IMR-90 (cell line): ENCODE measurements at places on chromosomes 2 and 18. TPM values are rescaled to one million over a fixed set of nuclear protein-coding genes. Genes with fewer than 3 reads are reported as not detected.

GRCh38 chr2:6977113-6977741 is 60.0 kb downstream of the RNF144A start:
- H3K27ac ChIP-seq = no peak overlapping the region
- no peaks in the 10 kb centered on the region for H3K27me3 ChIP-seq
- no peaks in the 10 kb centered on the region for H3K4me1 ChIP-seq

GRCh38 chr2:136029149-136029548 is 43.7 kb upstream of the DARS1 start:
- H3K4me3 ChIP-seq = no peak overlapping the region
- no peaks in the 10 kb centered on the region for H3K36me3 ChIP-seq
- no peak for DNase-seq
- peaks cover 3% of the 10 kb centered on the region; the same call in 1 of the 2 replicates for H3K4me1 ChIP-seq

GRCh38 chr2:128362889-128363228 is 44.2 kb upstream of the HS6ST1 start:
- no peaks in the 10 kb centered on the region for H3K27me3 ChIP-seq
- peak; percentile 79 for DNase-seq
- H3K36me3 ChIP-seq = no peaks in the 10 kb centered on the region
- H3K4me1 ChIP-seq = peaks cover 16% of the 10 kb centered on the region
- H3K27ac ChIP-seq = peak overlapping the region; percentile 90

DNA sequence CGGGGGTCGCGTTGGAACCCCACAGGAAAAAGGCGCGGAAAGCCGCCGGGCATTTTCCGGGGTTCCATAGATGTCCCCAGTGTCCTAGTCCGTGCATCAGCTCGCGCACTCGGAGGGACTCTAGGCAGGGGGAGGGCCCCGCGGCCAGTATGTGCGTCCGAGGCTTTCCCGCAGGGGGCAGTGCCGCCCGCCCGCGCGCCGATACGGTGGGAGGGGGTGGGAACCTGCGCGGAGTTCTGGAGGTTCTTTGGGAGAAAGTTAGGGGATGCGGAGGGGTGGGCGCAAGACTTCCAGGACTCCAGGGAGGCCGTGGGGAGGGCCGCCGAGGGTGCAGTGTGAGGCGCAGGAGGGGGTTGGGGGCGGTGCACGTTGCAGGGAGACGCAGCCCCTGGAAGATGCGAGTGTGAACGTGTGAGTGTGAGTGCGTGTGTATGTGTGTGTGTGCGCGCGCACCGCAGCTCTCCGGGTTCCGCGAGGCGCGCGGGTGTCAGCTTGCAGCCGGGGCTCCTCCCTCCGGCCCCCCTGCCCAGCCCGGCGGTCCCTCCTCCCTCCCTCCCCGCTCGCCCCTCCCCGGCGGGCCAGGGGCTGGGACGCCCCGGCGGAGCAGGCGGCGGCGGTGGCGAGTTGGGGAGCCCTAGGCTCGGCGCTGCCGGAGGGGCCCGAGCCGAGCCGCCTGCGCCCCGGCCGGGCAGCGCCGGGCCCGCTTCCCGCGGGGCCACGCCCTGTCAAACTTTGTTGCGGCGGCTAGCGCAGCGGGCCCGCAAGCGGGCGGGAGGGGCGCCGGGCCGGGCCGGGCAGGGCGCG is at the start of gene TCF7L1:
TCF7L1 (plus strand) TSS at position 559 of the 804 bp plus-strand sequence. CDS start 293 bp downstream, outside the sequence.
- H3K4me1 ChIP-seq = peaks cover 10% of the 10 kb centered on the region
- no peaks in the 10 kb centered on the region for H3K27me3 ChIP-seq
- DNase-seq = peak; percentile 88
- peaks cover 7% of the 10 kb centered on the region; the same call in 1 of the 2 replicates for H3K36me3 ChIP-seq
- peak within 1 kb of the TSS; percentile 95 for H3K27ac ChIP-seq
- H3K4me3 ChIP-seq = peak within 1 kb of the TSS; percentile 100

- no peak for DNase-seq
- H3K27me3 ChIP-seq = no peaks in the 10 kb centered on the region
- no peaks in the 10 kb centered on the region for H3K4me1 ChIP-seq
- H3K27ac ChIP-seq = no peak overlapping the region
Measured at GRCh38 chr2:180892091-180892490, 88.3 kb upstream of the UBE2E3 start.

Gene ACMSD
- not detected in 2 replicates for total RNA-seq

GRCh38 chr2:142585785-142586184 is 291.7 kb upstream of the KYNU start:
- no peak overlapping the region for H3K27ac ChIP-seq
- H3K4me3 ChIP-seq = no peak overlapping the region
- no peak for DNase-seq
- no peaks in the 10 kb centered on the region for H3K4me1 ChIP-seq
- H3K27me3 ChIP-seq = peaks cover 2% of the 10 kb centered on the region; the same call in 1 of the 2 replicates
- no peaks in the 10 kb centered on the region for H3K36me3 ChIP-seq

GRCh38 chr2:137950238-137950637 is 14.0 kb upstream of the HNMT start:
- no peak overlapping the region for H3K4me3 ChIP-seq
- no peak overlapping the region for H3K27ac ChIP-seq
- no peak for DNase-seq
- H3K27me3 ChIP-seq = no peaks in the 10 kb centered on the region; the same call in 1 of the 2 replicates
- no peaks in the 10 kb centered on the region for H3K36me3 ChIP-seq
- no peaks in the 10 kb centered on the region for H3K4me1 ChIP-seq

GRCh38 chr2:172704072-172704936 is 31.3 kb upstream of the RAPGEF4 start:
- no peaks in the 10 kb centered on the region for H3K27me3 ChIP-seq
- peaks cover 5% of the 10 kb centered on the region; the same call in 1 of the 2 replicates for H3K4me1 ChIP-seq
- no peak overlapping the region for H3K4me3 ChIP-seq
- peak; percentile 51 for DNase-seq
- no peak overlapping the region for H3K27ac ChIP-seq

Gene IL36B
- total RNA-seq = not detected in 2 replicates

Gene ATG16L1
- 26.2 and 26.9 TPM in 2 replicates for total RNA-seq

DNA sequence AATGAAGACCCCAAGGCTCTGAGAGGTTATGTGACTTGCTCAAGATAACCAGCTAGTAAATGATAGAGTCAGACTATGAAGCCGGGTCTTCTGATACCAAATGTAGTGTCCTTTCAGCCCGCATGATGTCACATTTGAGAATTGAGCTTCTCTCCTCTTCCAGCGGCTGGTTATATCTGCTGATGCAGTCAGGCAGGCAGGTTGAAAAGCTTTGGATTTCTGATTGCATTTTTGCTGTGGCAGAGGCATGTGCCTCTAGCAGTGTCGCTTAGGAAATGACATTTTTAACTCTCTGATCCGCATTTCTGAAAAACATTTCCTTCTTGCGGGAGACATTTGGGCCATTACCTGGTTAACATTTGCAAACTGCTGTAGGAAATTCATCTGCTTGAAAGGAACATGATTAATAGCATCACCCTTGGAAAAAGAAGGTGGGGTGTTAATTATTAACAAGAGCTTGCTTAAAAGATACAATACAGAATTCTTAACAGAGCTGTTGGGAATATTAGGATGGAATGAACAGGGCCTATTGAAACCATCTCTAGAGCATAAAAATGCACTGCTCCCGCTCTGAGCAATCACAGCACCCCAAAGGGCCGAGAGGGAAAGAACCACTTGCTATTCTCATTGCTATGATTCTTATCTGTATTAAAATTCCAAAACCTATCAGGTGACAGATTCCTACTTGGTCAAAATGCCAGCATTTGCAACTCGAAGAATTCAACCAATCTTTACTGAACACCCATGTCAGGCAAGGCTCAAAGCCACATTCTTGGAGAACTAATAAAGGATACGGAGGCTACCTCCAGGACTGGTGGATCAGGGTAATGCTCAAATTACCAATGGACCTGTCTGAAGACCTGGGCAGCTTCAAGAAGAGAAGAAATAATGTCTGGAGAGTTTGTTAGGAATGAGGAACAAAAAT is 25.9 kb downstream of the MRO start:
- no peak overlapping the region for H3K4me3 ChIP-seq
- no peaks in the 10 kb centered on the region for H3K36me3 ChIP-seq
- no peak for DNase-seq
- no peaks in the 10 kb centered on the region for H3K27me3 ChIP-seq
- H3K27ac ChIP-seq = no peak overlapping the region
- H3K4me1 ChIP-seq = no peaks in the 10 kb centered on the region

Gene POLR1B
- total RNA-seq = 22.8 and 24.6 TPM in 2 replicates

DNA sequence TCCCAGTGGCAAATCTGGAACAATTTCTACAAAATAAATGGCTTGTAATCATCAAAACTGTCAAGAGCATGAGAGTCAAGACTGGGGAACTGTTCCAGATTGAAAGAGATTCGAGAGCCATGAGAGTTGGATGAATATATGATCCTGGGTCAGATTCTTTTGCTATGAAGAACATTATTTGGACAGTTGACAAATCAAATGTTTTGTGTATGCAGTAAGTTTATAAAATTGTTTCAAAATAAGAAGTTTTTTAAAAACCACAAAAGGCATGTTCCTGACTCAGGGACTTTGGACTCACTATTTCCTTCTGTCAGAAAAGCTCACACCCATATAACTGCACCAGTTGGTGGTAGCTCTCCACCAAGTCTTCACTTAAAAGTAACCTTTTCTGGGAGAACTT is 38.5 kb downstream of the ROCK2 start:
- H3K36me3 ChIP-seq = no peaks in the 10 kb centered on the region
- no peak overlapping the region for H3K27ac ChIP-seq
- H3K4me1 ChIP-seq = peaks cover 10% of the 10 kb centered on the region
- no peak overlapping the region for H3K4me3 ChIP-seq

Gene FOXD4L1
- not detected in 2 replicates for total RNA-seq

DNA sequence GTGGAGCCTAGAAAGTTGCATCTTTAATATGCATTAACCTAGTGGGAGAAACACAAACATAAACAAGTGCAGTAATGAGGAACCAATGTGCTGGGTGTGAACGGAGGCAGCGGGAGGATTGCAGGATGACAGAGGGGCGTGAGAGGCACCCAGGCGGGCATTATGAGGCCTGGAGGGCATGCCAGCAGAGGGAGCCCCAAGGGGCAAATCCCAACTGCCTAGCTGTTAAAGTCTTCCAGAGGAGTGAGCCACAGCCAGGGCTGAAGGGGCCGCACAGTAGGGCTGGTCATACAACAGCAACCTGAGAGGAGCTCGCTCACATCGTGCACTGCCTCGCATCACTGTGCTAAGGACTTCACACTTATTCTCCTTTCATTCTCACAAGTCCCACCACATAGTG is 13.3 kb upstream of the PRELID3A start:
- no peak overlapping the region for H3K4me3 ChIP-seq
- H3K36me3 ChIP-seq = no peaks in the 10 kb centered on the region
- no peak overlapping the region for H3K27ac ChIP-seq
- DNase-seq = no peak

Gene SCYGR4
- not detected in 2 replicates for total RNA-seq

- peak; percentile 39 for DNase-seq
- no peak overlapping the region for H3K4me3 ChIP-seq
- H3K27ac ChIP-seq = no peak overlapping the region
- peaks cover 13% of the 10 kb centered on the region for H3K4me1 ChIP-seq
Measured at GRCh38 chr2:168220965-168221819, 26.2 kb downstream of the STK39 start.

DNA sequence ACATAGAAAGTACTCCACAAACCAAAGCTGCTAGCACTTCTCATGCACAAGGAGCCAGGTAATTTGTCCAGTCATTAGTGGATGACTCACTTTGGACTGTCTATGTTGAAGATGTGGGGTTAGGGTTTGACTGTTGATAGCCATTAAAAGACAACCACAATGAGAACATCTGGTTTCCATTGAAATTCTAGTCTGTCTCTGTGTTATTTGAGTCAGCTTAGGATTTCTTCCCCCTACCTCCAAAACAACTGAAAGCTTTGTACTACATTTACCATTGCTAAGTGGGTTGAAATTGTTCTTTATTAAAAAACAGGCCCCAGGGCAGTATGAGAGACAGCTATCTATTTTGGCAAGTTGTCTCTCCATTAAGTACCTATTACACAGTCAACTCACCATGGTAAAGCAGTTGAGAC is 50.2 kb upstream of the ANKRD44 start:
- no peaks in the 10 kb centered on the region for H3K27me3 ChIP-seq
- H3K36me3 ChIP-seq = no peaks in the 10 kb centered on the region
- peak; percentile 87 for DNase-seq

Gene ICOS
- total RNA-seq = not detected in 2 replicates

GRCh38 chr18:4878480-4878879 is 318.6 kb downstream of the AKAIN1 start:
- H3K36me3 ChIP-seq = no peaks in the 10 kb centered on the region
- no peaks in the 10 kb centered on the region for H3K27me3 ChIP-seq
- no peaks in the 10 kb centered on the region for H3K4me1 ChIP-seq
- DNase-seq = no peak
- H3K27ac ChIP-seq = no peak overlapping the region

DNA sequence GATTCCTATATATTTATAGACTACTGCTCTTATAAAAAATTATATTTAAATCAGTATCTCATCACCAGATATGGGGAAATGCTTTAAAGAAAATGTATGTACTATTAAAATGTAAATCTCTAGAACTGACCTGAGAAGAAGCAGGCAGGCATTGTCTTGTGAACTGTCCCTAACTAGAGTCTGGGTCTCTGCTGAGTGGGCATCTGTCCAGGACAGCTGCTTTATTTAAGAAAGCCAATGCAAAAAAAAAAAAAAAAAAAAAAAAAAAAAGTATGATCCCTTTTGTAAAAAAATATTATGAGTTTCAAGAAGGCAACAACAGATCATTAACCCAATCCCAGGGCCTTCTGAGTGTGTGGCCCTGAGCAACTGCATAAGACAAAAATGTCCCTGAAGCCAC is 66.0 kb downstream of the PAX3 start:
- no peaks in the 10 kb centered on the region for H3K4me1 ChIP-seq
- H3K36me3 ChIP-seq = no peaks in the 10 kb centered on the region
- H3K27me3 ChIP-seq = no peaks in the 10 kb centered on the region
- H3K27ac ChIP-seq = no peak overlapping the region
- no peak overlapping the region for H3K4me3 ChIP-seq

DNA sequence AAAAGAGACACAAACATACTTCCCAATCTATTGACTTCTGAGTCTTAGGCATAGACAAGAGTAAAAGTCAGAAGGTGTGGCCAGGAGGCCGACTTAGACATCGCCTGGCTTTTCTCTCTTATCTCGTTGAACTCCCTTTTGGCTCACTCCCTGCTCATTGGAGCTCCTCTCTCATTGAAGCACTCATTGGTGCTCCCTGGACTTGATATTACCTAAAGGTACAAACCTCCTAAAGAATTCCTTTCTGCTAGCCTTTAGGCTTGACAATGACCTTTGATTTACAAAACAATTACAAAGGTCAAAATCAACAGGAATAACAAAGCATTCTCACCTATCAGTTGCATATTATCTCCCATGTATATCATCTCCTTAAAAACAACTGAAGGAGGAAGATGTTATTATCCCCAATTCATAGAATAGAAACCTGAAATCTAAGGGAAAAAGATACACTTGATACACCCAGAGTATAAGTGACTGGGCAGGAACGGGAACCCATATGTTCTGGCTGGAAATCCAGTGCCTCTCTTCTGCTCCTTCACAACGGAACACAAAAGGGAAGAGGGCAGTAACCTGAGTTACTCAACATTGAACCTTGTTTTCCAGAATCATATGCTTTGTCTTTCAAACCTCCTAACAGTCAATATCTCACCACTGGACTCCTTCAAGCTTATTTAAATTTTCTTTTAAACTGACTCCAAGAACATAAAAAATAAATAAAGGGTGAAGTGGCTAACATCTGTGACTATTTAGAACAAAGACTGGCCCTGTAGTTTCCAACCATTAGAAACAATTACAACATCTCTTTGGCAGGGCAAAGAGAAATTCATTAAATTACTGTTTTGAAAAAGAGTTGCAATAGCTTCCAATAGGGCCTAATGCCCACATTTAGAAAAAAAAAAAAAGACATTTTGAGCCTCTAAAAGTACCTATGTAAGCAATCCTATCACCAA is 1247.9 kb downstream of the LRP1B start:
- no peaks in the 10 kb centered on the region for H3K36me3 ChIP-seq
- H3K27me3 ChIP-seq = no peaks in the 10 kb centered on the region
- peaks cover 7% of the 10 kb centered on the region; the same call in 1 of the 2 replicates for H3K4me1 ChIP-seq
- no peak overlapping the region for H3K4me3 ChIP-seq
- peak overlapping the region; percentile 78; the same call in 1 of the 2 replicates for H3K27ac ChIP-seq

- no peak for DNase-seq
- no peaks in the 10 kb centered on the region; the same call in 1 of the 2 replicates for H3K4me1 ChIP-seq
- H3K36me3 ChIP-seq = no peaks in the 10 kb centered on the region
- H3K27me3 ChIP-seq = no peaks in the 10 kb centered on the region
- no peak overlapping the region for H3K4me3 ChIP-seq
Measured at GRCh38 chr2:128386066-128386465, 67.4 kb upstream of the HS6ST1 start.
